ENCODE measurements at places on chromosomes 12 and 14. TPM values are rescaled to one million over a fixed set of nuclear protein-coding genes. Genes with fewer than 3 reads are reported as not detected.

CTSG gene
- not detected for total RNA-seq

ERG28 gene
- total RNA-seq, result 38.8 TPM

NOVA1 gene
- 62.2 TPM for total RNA-seq

ARMH4 gene
- total RNA-seq, result 36.2 TPM

AQP2 gene
- total RNA-seq, result not detected

LALBA gene
- not detected for total RNA-seq

WNT1 gene
- total RNA-seq, result 1.2 TPM

IL26 gene
- not detected for total RNA-seq

AQP5 gene
- 2.4 TPM for total RNA-seq

TAS2R9 gene
- total RNA-seq, result not detected

FAM186B gene
- total RNA-seq, result 0.28 TPM

TMEM121 gene
- 12.3 TPM for total RNA-seq

SYT1 gene
- total RNA-seq, result 19.5 TPM

SERPINA9 gene
- total RNA-seq, result not detected

OR4L1 gene
- not detected for total RNA-seq

RFLNA gene
- 2.1 TPM for total RNA-seq

IPO8 gene
- total RNA-seq, result 43.5 TPM

MANSC4 gene
- not detected for total RNA-seq

GPR135 gene
- 3.5 TPM for total RNA-seq

KLRG1 gene
- total RNA-seq, result 7.0 TPM

ZDHHC22 gene
- 5.9 TPM for total RNA-seq

OLR1 gene
- not detected for total RNA-seq

CLMN gene
- total RNA-seq, result 8.9 TPM
